ENCODE measurements at places on chromosomes 2 and 18.
A peak's percentile ranks its signal among the peaks of the same experiment; 100 is the strongest.

DNA sequence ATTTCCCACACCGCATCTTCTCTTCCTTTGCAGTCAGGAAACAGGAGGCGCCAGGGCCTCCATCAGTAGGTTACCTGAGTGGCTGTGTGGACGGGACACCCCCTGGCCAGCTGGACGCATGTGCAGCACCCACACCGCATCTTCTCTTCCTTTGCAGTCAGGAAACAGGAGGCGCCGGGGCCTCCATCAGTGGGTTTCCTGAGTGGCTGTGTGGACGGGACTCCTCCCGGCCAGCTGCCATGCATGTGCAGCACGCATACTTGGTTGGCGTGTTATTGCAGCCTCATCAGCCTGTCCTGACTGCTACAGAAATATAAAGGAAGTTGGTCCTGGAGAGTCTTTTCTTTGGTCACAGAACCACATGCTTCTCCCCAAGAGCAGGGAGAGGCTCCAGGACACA, 74.6 kb downstream of the DCDC2C start:
- no peak for DNase-seq

DNA sequence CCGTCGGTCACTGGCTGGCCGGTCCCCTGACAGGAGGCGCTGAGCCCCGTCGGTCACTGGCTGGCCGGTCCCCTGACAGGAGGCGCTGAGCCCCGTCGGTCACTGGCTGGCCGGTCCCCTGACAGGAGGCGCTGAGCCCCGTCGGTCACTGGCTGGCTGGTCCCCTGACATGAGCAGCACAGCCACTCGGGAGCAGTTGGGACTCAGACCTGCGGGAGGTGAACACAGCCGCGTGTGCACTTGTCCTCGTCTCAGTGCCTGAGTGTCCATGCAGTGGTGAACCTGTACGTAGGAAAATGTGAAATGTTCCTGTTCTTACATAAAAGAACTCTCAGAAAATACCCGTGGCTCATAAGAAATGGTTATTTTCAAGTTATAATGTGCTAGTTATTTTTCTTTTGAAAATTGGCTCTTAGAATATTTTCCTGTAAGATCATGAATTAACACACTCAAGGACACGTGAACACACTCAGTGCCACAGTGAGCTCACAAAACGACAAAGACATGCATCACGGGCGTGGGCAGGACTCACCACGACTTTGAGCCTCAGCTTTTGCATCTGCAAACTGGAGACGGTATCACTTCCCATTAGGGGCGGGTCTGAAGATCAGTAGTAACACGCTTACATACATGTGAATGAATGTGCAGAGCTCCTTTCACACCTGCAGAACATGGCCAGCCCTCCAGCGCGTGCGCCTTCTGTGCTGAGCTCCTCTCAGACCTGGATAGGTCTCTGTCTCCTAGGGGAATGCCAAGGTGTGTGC, 21.1 kb upstream of the NFATC1 start:
- no peak for DNase-seq

DNA sequence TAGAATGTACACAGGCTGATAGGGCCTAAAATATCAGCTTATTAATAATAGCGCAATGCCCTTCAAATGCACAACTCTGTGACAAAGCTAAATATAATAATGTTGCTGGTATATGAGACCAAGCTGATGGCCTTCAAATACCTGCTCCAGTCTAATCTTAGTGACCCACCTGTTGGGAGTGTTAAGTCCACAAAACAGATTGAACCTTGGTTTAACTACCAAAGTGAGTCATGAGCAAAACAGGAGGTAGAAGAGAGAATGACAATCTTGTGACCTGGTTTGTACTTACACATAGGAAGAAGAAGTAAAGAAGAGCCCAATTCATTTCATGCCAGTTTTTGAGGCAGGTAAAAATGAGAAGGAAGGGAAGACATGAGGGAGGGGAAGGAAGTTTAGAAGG, 295.0 kb downstream of the NR4A2 start:
- no peak for DNase-seq

GRCh38 chr18:46748466-46748865, 8.4 kb downstream of the ST8SIA5 start:
- DNase-seq: no peak

DNA sequence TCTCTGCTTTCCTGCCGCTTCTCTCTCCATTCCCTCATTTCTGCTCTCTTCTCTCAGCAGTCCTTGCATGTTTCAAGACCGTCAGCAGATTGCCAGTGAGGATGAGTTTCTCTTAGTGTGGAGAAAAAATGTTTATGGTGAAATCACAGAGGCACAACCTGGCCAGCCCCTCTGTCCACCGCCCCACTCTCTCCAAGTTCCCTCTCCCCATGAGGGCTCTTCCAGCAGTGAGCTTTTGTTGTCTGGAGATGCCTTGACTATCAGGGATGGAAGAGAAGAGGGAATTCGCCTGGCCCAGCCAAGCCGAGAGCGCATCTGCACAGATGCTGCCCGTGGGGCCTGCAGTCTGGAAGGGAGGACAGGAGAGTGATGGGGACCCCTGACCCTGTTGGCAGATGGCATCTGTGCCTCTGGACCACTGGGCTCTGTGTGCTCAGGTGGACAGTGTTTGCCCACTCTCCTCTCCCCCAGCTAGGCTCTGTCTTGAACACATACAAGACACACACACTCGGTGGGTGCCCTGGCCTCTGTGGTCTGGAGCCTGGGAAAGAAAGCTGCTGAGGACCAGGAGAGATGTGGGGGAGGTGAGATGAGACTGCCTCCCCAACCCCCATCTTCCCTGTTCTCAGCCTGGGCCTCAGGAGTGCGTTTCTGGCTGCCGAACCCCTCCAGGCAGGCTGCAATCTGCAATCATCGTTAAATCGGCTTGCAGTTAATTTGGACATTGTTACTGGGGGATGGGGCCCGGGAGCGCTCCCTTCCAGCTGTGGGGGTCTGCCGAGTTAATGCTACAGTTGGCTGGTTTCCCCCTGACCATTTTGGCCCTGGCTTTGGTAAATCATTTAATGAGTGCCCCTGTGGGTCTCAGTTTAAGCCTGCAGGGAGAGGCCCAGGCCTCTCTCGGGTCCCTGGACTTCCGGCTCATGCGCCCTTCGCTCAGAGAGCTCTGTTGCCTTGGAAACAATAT, 4.5 kb downstream of the ITM2C start:
- peak; percentile 82 for DNase-seq

DNA sequence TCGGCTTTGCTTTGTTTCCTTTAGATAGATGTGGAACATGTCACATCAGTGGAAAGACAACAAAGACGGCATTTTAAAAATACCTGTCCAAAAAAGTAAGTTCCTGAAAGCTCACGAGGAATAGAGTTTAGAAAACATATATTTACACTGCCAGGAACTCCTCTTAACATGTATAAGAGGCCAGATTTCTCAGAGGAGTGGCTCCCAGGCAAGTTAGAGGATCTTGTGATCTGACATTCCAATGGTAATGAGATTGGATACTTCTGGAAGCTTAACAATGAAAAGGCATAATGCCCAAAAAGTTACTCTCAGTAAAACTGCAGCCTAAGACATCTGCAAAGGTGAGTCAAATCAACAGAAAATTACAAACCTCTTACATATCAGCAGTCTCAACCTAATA, 77.1 kb downstream of the CYRIA start:
- DNase-seq: no peak

DNA sequence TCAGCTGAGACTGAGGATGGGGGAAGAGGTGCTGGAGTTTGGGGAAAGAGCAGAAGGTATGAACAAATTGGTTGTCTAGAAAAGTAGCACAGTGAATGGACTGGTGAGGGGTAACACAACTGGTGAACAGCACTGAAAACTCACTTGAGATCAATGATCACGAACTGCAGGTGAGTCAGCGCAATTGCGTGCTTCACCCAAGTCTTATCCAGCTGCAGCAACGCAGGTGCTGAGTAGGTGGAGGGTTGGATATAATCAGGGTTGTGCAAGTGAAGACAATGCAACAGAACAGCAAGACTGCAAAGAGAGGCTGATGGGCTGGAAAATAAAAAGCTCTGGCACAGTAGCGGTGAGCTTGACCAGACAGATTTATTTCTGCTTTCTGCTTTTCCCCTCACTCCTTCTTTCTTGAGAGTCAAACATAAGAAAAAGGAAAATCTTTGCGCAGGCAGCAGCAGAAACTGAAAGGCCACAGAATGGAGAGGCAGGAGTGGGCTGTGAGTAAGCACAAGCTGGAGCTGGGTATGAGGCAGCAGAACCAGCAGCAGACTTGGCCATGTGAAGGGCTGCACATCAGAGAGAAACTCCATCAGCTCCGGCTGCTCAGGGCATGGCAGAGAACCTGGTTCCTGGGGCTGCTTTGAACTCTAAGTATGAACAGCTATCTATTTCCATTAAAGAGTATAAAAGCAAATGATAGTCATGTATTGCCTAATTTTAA, 99.4 kb upstream of the ARL5A start:
- DNase-seq: peak; percentile 38

- DNase-seq: no peak
These were observed 1452.6 kb upstream of the ACVR2A start for GRCh38 chr2:146392186-146392585.

- DNase-seq: no peak
These were observed 153.5 kb downstream of the PRPF40A start for GRCh38 chr2:152563764-152564163.

GRCh38 chr2:179555691-179556283, 291.2 kb upstream of the SESTD1 start:
- no peak for DNase-seq

GRCh38 chr2:236408786-236409185, 144.6 kb upstream of the ASB18 start:
- no peak for DNase-seq

- peak; percentile 98 for DNase-seq
These were observed at the start of the genes GEN1 and SMC6 for GRCh38 chr2:17753803-17754663. GEN1 (plus strand) TSS chr2:17754138; CDS start chr2:17759944, 5,806 bp downstream. SMC6 (minus strand) TSS chr2:17753810; CDS start chr2:17745946, 7,864 bp downstream.

- DNase-seq: no peak
These were observed 172.7 kb upstream of the TRIB2 start for GRCh38 chr2:12543978-12544558.

DNA sequence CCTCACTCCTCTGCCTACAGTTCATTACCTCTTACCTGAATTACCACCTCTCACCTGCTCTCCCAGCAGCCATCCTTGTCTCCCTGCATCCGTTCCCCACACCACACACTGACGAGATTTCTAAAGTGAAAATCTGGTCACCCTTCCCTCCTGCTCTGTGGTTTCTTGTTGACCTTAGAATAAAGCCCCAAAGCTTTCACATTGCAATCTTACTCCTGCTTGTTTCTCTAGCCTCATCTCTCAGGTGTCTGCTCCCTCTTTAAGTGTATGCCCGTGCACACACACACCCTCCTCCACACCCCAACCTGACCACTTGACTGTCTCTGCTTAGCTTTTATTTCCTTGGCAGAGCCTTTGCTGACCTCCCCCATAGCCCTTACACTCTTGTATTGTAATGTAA, 122.0 kb upstream of the SKOR2 start:
- DNase-seq: no peak

DNA sequence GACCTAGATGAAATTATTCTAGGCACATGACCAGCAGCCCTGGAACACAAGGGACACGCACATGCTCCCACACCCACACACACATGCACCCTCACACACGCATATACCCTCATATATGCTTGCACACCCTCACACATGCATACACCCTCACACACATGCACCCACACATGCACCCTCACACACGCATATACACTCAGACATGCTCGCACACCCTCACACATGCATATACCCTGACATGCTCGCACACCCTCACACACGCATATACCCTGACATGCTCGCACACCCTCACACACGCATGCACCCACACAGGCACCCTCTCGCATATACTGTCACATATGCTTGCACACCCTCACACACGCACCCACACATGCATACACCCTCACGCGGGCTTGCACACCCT, 61.8 kb downstream of the PARD6G start:
- DNase-seq: no peak

- DNase-seq: no peak
These were observed 130.7 kb downstream of the UBE2E3 start for GRCh38 chr2:181111059-181111458.

- DNase-seq: no peak
These were observed 89.9 kb upstream of the CDCA7 start for GRCh38 chr2:173264603-173265366.

DNA sequence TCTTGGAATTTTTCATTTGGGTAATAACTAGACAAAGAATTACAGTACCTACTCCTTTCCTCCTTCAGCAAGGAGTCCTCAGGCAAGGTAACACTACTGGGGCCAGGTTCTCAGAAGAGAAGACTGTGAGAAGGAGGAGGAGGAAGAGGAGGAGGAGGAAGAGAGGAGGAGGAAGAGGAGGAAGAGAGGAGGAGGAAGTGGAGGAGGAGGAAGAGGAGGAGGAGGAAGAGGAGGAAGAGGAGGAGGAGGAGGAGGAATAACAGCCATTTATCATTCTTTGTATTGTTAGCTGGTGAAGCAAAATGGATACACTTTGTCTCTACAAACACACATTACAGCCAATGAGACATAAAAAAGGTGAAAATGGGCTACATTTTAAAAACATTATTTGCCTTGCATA, 32.9 kb upstream of the SLC25A52 start:
- DNase-seq: no peak

GRCh38 chr2:43241558-43241957, 15.2 kb upstream of the ZFP36L2 start:
- no peak for DNase-seq

DNA sequence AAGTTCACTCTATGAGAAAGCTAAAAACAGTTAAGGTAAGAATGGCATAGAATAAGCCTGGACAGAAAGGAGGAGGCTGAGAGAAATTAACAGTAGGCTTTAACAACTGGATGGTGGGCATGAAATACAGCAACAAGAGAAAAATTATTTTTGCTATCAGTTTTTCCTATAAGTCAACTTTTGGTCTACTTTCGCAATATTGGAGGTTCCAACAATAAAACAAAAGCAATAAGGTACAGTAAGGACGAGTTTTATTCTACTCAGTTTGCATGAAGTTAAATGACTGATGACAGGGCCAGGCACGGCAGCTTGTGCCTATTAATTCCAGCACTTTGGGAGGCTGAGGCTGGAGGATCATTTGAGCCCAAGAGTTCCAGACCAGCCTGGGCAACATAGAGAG, 17.3 kb downstream of the RAB1A start:
- DNase-seq: no peak

GRCh38 chr2:205765151-205765550, 82.8 kb downstream of the NRP2 start:
- no peak for DNase-seq

GRCh38 chr2:62379566-62379965, 126.4 kb downstream of the TMEM17 start:
- DNase-seq: no peak

GRCh38 chr18:34522603-34523002, 187.5 kb upstream of the DTNA start:
- no peak for DNase-seq

DNA sequence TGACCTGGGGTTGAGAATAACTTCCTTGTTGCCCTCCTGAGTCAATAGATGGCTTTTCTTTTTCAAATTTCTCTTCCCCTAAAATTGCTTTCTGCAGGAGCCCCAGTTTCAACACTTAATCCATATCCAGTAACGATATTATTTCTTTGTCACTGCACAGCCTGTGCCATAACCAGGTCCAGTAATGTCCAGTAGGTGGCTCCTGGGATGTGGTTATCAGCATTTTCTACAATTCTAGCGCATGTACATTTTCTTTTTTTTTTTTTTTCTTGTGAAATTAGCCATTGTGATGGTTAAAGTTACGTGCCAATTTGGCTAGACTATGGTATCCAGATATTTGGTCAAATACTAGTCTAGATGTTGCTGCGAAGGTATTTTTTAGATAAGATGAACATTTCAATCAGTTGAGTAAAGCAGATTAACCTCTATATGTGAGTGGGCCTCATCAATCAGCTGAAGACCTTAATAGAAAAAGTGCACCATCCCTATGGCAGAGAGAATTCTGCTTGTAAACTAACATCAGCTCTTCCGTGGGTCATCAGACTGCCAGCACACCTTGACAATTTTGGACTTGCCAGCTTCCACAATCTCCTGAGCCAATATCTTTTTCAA, 72.9 kb upstream of the SCG2 start:
- DNase-seq: no peak

- no peak for DNase-seq
These were observed 10.4 kb downstream of the STON1 start for GRCh38 chr2:48540237-48540935.

All from posterior cingulate gyrus (tissue), 11 donors.